ENCODE measurements at places on chromosomes 5 and 9.

DNA sequence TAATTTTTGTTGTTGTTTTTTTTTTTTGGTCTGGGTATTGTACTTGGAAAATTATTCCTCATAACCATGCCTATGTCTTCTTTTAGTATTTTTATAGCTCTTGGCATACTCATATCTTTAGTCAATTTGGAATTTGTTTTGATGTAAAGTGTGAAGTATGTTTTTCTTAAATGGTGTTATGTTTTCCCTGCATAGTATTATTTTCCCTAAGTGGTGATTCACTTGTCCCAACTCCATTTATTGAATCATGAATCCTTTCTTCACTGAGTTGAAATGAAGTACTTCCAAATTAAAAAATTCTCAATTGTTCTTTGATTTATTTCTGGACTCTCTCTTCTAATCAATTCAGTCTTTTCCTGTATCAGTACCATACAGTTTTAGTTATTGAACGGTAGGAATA is 46.5 kb downstream of the POLK start:
- no peak for DNase-seq

DNA sequence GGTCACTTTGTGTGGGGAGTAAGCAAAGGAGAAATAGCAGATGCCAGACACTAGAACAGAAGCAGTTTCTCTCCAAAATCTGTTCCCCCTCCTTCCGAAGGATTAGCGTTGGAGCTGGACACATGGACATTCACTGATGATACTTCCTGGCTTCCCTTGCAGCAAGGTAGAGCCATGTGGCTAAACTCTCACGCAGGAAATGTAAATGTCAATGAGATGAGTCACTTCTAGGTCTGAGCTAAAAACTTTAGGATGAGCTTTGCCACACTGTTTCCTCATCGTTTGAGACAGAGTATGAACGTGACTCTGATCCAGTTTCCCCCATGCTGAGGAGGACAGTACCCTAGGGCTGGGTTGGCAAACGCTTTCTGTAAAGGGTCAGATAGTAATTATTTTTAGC is 5.1 kb downstream of the BHMT2 start:
- no peak for DNase-seq

DNA sequence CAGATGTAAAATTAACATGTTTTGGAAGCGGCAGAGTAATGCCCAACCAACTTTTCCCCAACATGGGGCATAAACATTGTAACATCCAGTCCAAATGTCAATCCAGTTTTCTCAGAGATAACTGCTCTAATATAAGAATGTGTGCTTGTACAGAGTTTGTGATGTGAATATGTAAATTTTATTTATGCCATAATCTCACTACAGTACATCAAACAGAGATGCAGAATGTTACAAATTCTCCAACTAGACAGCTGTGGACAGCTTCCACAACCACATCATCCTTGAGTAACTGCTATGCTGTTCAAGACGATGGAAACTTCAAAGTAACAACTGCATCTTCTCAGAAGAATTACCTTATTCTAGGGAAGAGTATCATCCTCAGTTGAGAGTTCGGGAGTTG is 109.9 kb downstream of the GLDC start:
- DNase-seq, result no peak

- DNase-seq, result no peak
These were observed 10.1 kb downstream of the CDKN2A start for GRCh38 chr9:21984101-21984500.

DNA sequence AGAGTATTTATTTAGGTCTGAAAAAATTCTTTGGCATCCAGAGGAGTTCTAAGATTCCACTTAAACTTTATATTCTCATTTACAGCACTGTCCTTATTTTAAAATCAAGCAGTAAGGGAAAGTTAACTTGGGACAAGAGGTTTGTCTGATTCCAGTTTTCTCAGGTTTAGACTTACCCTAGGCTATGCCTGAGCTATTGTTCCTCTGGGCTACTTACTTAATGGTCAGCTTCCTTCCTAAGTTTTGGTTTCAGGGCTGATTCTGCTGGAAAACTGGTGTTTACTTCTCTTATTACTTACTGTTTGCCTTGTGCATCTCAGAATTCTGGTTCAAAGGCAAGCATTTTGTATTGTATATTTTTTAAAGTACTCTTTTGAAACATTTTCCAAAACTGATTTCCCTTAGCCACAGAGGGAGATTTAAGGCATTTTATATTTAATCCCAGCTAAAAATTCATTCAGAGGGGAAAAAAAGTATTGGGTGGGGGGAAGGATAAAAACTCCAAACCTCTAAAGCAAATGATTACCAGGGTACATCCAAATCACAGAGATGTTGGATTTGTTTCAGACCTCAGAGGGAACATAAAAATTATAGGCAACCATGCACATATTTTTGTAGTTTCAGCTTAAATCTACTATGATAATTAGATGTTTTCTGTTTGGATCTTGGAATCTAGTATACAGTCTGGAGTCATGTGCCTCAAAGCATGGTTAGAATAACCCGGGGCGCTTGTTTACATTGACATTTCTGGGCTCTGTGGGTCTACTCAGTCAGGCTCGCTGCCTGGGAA is 290.0 kb downstream of the ARHGAP26 start:
- no peak for DNase-seq

- no peak for DNase-seq
These were observed 16.2 kb upstream of the CPLX2 start for GRCh38 chr5:175855041-175855720.

GRCh38 chr5:37881359-37881758 is 41.5 kb upstream of the GDNF start:
- DNase-seq, result no peak

GRCh38 chr9:127654619-127655018 is 42.5 kb downstream of the STXBP1 start:
- no peak for DNase-seq

GRCh38 chr5:171595401-171595800 is 176.0 kb downstream of the FGF18 start:
- DNase-seq, result no peak

GRCh38 chr5:2184563-2185540 is 302.1 kb upstream of the IRX4 start:
- DNase-seq, result no peak

DNA sequence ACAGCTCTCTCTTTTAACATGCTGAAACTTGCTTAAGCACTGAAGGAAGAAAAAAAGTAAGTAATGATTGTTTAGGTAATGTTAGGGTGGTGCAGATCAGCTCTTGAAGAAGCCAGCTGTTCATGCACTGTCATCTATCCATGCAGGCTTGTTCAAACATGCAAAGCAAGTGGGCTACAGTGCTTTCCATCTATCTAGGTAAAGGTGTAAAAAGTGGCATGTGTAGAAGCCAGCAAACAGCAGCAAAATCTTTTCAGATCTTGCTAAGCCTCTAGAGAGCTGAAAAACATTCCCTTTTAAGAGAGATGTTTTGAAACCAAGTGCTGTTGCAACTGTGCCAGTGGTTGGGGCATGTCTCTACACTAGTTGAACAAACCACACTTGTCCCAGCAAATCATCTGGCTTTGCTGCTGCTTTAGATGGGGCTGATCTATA is 214.4 kb downstream of the EFNA5 start:
- DNase-seq, result no peak

DNA sequence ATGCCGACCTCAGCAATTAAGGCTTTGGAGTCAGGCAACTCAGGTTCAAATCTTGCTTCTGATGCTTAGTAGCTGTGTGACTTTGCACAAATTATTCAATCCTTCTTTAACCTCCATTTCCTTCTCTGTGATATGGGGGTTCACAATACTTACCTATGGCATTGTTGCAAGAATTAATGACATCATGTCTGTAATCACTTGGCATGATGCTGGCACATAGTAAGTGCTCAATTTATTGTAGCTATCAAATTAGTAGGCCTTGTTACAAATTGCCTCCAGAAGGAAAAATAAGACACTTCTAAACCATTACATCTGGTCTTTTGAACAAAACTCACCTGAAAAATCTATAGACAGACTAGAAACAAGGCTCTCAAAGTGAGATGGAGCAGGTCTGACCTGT is 29.9 kb upstream of the NDFIP1 start:
- DNase-seq, result no peak

- DNase-seq, result peak; percentile 62
These were observed 14.0 kb downstream of the ORM2 start for GRCh38 chr9:114343471-114344187.

- no peak for DNase-seq
These were observed 162.1 kb downstream of the CCDC192 start for GRCh38 chr5:127865273-127865672.

- no peak for DNase-seq
These were observed 372.9 kb downstream of the OSTF1 start for GRCh38 chr9:75461183-75461582.

GRCh38 chr5:112084149-112084548 is 327.2 kb upstream of the NREP start:
- no peak for DNase-seq

GRCh38 chr5:115435778-115436712 is 108.5 kb downstream of the FEM1C start:
- no peak for DNase-seq

DNA sequence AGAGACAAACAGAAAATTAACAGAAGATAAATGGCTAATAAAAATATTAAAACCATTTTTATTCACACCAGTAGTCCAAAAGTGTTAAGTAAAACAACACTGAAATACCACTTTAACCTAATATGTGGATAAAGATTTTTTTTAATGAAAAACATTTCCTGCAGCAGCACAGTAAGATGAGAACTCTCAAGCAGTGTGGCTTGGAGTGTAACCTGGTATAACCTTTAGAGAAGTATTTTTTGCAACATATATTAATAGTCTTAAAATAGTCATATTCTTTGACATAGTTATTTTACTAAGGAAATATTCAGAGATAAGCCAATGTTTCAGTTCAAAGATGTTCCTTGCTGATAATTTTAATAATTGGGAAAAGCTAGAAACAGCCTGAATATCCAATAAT is 644.4 kb downstream of the PDE4D start:
- DNase-seq, result no peak

- no peak for DNase-seq
These were observed 5.2 kb downstream of the DUSP1 start for GRCh38 chr5:172765766-172766286.

DNA sequence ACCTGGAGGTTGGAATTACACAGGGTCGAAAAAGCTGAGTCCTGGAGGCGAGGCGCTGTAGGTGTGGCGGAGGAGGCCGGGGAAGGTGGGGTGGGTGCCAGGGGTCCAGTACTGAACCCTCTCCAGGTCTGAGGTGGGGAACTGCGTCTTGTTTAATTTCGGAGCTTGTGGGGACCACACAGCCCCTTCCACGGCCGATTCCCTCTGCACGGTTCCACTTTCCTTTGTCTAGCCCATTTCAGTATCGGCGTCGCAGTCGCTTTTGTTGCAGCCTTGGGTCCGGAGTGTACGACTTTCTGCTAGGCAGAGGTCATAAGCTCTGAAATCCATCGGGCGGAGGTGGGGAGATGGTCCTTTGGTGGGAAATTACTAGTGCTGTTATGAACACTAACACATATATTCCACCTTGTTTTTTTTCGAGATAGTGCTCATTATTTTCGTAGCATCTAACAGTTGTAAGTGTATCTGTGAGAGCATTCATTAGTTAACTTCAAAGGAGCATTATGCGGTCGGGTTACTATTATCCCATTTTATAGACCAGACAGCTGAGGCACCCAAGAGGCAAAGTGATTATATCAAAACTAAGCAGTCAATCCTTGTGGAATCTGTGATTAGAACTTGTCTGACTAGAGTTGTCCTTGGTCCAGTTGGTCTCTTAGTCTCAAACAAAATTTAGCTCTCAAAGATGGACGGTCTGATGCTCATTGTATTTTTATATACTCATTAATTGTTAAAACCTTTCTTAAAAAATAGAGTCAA is 737 bp downstream of the RNF180 start:
- no peak for DNase-seq

- no peak for DNase-seq
These were observed 16.3 kb upstream of the DENND1A start for GRCh38 chr9:123946101-123946821.

DNA sequence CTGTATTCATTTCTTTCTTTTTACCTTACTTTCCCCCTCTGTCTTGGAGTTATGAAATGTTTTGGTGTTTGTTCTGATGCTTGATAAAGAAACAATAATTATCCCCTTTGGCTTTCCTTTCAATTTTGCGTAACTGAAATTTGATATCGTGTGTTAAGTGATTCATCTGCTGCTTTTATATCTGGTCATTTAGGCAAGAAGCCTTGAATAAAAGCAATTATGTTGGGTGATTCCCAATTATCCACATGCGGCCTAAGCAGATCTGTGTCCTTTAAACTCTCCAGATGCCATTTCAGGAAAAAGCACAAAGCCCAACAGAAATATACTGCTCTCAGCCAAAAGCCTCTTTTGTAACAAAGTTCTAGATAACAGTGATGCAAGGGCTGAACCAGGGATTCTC is 92.8 kb downstream of the TAF11L14 start:
- DNase-seq, result no peak

GRCh38 chr5:172093965-172094364 is 87.5 kb upstream of the FBXW11 start:
- no peak for DNase-seq

DNA sequence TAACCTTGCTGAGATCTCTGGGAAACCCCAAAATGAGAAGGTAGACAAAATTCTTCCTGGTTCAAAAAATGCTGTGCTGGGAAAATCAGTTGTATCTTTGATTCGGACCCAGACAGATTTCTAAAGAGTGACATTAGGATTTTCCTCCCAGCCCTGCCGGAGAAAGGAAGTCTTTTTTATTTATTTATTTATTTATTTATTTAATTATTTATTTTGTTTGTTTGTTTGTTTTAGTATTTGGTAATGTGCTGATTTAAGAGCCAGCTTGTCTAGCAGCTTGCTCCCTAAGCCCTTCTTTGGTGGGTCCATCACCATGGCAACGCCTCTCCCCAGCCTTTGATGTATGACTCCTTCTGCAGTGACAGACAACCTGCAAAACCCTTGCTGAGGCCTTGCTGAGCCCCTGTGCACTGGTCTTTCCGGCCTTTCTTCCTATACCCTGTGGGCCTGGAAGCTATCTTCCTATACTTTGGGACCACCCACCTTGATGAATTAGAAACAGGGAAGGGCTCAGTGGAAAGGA is 60.6 kb upstream of the AFAP1L1 start:
- DNase-seq, result no peak

GRCh38 chr5:55096182-55096581 is 6.3 kb upstream of the GZMA start:
- no peak for DNase-seq

DNA sequence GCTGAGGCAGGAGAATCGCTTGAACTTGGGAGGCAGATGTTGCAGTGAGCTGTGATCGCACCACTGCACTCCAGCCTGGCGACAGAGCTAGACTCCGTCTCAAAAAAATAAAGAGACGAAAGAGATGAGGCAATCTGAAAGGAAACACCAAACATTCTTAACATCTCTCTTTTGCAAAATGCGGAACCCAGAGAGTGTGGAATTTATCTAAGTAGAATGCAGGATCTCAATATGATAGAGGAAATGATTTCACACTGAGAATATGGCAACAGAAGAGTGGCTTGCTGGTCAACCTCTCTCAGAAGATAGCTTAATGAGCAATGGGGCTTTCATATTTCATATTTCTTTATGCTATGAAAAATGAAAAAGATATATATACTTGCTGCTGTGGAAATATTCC is 33.4 kb upstream of the PCA3 start:
- no peak for DNase-seq

- no peak for DNase-seq
These were observed 129.5 kb upstream of the FSTL4 start for GRCh38 chr5:133741818-133742355.

- DNase-seq, result peak; percentile 68
These were observed 27.6 kb upstream of the PSD2 start for GRCh38 chr5:139767960-139768359.

- DNase-seq, result peak; percentile 62
These were observed 27.3 kb downstream of the SARDH start for GRCh38 chr9:133710661-133711427.

Measured in Right ventricle myocardium inferior (tissue), 1 donor.